ENCODE measurements at places on chromosomes 7 and 10.

- no peak for DNase-seq
These were observed 120.5 kb upstream of the SEMA3E start for GRCh38 chr7:83769407-83769806.

DNA sequence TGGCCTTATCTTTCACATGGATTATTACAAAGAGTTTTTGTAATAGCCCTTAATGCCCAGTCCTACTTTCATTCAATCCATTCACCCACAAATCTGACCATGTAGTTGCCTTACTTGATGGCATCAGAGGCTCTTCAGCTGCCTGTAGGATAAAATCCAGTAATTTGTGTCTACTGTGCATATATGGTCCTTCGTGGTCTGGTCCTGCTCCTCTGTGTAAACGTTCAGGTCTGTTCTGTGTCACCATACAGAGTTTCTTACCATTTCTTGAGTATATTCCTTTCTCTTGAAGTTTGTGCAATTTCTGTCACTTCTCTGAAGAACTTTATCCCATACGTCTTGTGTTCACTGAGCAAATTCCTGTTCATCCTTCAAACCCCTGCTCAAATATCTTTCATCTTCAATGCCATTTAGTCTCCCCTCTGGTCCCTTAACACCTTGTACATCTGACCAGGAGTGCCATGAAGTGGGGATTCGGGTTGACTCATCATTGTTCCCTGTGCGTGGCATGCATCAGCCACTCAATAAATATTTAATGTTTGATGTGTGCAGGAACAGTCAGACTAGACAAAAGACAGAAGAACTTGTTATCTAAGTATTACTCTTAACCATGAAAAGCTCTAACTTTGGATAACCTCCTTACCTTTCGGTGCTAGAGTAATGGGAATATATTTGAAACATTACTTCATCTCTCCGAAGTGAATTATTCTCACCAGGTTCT lies 98.6 kb upstream of the RPA3 start:
- no peak for DNase-seq

DNA sequence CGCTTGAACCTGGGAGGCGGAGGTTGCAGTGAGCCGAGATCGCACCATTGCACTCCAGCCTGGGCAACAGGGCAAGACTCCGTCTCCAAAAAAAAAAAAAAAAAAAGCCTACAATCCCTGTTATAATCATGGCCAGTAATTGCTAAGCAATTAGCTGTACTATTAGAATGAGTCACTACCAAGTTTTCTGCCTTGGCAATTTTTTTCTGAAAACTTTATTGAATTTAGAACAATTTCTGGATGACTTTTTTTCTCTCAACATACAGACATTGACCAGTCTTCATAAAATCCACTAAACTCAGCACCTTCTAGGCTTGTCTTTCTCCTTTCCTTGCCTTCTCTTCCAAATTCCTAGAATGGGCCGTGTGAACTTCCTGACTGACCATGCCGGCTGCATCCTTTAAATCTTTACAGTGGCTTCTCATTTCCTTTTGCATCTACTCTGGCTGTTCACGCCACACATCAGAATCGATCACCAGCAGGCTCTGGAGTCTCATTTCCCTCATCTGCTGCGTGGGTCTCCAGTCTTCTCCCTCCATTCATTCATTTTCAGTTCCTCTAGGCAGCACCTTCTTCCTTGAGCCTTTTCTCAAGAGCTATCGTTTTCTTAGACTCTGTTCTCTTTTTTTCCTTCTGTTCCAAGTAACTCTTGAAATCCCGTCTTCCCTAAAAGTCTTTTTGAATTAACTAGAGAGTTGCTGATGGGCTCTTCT lies 107.9 kb downstream of the KAT6B start:
- DNase-seq: no peak

GRCh38 chr7:151451626-151452571 lies 12.0 kb upstream of the CRYGN start:
- DNase-seq: peak; percentile 2

DNA sequence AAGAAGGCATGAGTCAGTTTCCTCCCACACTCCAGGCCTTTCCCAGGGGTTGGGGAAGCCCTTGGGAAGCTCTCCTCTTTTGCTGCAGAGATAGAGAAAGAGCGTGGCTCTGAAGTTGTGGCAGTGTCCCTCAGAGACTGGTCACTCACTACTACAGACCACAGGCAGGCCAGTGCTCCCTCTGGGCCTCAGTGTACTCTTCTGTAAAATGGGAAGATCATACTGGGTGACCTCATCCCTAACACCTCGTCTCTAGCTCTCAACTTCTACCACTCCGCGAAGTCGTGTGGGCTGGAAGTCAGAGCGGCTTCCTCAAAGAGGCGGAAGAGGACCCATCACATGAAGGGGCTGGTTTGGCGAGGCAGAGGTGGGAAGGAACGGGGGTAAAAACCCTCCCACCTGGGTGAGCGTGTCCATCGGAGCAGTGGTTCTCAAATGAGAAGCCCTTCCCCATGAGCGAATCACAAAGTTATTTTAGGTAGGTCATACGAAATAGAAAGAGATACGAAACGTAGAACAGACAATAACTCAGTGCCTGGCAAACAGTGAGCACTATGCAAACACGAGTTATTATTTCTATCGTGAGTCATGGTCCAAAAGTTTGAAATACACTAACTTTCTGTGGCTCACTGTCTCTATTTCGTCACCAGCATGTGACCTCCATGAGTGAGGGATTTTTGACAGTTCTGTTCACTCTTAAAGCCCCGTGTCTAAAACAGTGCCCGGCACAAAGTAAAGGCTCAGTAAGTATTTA lies 32.7 kb downstream of the PRKAG2 start:
- DNase-seq: no peak

GRCh38 chr7:130632111-130632510 lies 36.4 kb downstream of the COPG2 start:
- no peak for DNase-seq

All from NCI-H146 (cell line).